Fibroblast of the aortic adventitia (primary cell): ENCODE measurements at places on chromosomes 2 and 18. TPM values are rescaled to one million over a fixed set of nuclear protein-coding genes. Genes with fewer than 3 reads are reported as not detected.

- peak; percentile 83 for DNase-seq
Observed at GRCh38 chr2:9222239-9222892, 15.8 kb downstream of the ASAP2 start.

DNA sequence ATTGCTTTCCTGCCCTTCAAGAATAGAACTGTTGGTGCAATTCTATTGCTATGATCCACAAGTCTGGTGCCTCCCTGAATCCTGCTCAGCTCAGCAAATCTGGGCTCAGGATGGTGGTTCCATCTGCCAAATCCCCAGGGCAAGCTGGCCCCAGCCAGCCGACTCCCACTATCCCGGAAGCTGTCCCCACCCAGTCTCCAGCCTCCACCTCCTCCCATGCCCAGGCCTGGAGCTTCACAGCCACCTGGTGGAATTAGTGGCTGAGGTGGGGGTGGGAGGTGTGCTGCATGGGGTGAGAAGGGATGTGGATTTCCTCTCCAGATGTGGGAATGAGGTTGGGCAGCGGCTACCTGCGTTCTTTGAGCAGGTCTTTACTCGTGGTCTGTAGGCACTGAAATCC lies 119.3 kb upstream of the SMAD2 start:
- no peak for DNase-seq

- no peak for DNase-seq
Observed at GRCh38 chr18:26082475-26082874, 7.9 kb downstream of the SS18 start.

DNA sequence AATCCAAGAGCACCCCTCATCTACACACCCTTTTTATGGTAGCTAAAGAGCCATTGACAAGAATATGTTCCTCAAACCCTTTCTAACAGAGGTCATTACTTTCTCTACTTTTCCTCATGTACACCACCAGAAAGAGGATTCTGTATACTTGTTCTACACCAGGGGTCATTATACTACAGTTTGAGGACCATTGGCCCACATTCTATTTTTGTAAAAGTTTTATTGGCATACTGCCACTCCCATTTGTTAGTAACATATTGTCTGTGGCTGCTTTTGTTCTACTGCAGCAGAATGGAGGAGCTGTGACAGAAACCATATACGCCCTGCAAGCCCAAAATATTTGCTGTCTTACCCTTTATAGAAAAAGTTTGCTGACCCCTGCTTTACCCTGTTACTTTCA lies 14.3 kb downstream of the HTR2B start:
- DNase-seq = peak; percentile 90

DNA sequence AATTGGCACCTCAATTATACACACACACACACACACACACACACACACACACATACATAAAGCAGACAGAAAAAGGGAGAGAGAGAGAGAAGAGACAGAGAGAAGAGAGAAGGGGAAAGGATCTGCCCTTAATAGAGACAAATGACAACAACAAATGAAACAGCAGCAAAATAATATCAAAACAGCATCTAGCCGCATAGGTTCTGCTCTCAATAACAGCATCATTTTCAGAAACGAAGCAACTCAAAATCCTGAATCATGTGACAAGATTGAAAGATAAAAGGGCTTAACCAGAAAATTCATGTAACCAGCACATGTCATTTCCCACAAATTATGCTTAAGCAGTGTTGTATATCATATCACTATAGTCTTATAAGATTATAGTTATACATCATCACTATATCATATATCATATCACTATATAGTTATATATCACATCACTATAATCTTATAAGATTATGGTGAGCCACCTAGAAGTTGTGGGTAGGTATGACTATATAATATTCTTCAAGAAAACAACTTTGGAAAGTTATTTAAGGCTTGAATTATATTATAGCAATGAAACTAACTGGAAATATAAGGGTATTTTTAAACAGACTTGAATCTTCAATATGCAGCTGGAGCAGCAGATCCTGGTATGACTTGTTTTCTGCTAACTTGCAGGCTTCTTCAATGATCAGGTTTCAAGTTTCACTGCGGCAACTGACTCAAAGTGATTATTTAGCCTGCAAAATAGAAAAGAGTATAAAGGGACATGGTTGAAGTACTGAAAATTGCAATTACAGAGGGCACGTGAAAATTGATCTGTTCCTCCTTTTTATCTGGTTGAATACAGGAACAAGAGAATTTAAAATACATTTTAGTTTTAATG lies 16.1 kb upstream of the VPS54 start:
- peak; percentile 40 for DNase-seq

The ASPRV1 gene
- total RNA-seq = 0.54 TPM in 1 of 2 replicates, not detected in the other
